ENCODE measurements at places on chromosomes 6 and 20.

- no peak for DNase-seq
Measured at GRCh38 chr6:71277926-71278600, 10.5 kb upstream of the OGFRL1 start.

DNA sequence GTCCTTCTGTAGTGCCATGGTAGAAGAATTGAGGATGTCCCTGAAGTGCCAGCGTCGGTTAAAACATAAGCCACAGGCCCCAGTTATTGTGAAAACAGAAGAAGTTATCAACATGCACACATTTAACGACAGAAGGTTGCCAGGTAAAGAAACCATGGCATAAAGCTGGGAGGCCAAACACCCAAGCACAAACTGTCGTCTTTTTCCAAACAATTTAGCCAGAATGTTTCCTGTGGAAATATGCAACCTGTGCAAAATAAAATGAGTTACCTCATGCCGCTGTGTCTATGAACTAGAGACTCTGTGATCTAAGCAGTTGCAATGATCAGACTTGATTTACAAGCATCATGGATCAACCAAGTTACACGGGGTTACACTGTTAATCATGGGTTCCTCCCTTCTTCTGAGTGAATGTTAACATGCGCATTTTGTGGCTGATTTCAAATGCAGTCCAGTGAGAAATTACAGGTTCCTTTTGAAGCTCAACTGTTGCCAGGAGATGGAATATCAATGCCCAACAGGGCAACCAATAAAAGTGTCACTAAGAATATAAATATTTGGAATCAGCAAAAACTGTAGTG lies 674.9 kb downstream of the GRIK2 start:
- DNase-seq: no peak

- DNase-seq: peak; percentile 52
Measured at GRCh38 chr6:34178357-34179105, 32.6 kb upstream of the GRM4 start.

DNA sequence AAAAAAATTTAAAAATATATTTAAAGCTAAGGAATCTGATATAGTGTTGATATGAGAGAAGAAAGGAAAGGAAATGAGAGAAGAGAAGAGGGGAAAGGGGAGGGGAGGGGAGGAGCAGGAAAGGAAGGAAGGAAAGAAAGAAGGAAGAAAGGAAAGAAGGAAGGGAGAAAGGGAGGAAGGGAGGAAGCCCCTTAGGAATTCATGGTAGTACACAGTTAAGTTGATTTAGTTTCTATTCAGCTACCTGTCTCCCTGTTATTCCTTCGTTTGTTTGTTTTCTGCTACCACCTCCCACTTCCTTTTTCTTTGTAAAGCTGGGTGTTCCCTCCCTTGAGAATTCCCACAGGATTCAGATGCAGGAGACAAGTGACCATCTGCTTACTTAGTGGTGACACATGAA lies 1025.4 kb upstream of the FLRT3 start:
- no peak for DNase-seq

- DNase-seq: no peak
Measured at GRCh38 chr20:59175861-59176260, 12.2 kb downstream of the ZNF831 start.

Data from tongue (tissue), 3 donors.